ENCODE measurements at places on chromosomes 5 and 9. TPM values are rescaled to one million over a fixed set of nuclear protein-coding genes. Genes with fewer than 3 reads are reported as not detected.

Gene TLX3
- not detected for total RNA-seq

Gene NR5A1
- total RNA-seq: not detected

Gene CACFD1
- 22.8 TPM for total RNA-seq

Gene KCTD16
- total RNA-seq: 17.5 TPM

Gene RPL37
- 1,378 TPM for total RNA-seq

Gene MLLT3
- total RNA-seq: 125 TPM

Gene RABL6
- 35.1 TPM for total RNA-seq

Gene COL15A1
- 6.9 TPM for total RNA-seq

Gene GLIPR2
- 8.6 TPM for total RNA-seq

Gene PCDHGA1
- 3.3 TPM for total RNA-seq

DNA sequence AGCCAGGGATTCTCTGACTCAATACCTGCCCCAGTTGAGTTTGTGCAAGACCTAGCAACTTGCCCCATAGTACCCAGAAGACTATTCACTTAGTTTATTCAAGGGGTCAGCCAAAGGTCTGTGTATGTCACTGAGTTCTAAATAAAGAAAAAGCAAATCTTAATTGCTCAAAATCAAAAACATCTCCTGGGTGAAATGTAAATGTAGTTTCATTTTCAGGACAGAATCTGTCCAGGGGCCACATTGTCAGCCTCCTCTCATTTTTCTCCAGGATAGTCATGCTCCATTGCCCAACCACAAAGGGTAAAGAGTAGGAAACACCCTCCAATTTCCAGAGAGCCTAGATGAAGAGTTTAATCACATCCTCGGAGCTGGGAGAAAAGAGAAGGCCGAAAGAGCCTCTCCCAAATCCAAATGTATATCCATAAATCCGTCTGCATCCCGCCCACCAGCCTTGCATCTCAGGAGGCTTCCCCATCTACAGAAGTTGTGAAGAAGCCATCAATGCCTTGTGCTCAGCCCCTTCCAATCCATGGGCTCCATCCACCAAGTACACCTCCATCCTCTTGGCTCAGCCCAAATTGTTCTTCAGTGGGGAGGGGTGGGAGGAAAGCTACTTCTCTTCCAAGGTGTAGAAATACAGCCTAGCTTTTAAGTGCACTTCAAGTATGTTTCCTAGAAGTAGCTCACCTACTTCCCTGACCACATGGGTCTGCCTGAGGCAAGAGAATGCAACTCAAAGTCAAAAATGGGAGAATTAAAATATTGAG is 26.9 kb downstream of the ADAM19 start:
- no peak for DNase-seq

DNA sequence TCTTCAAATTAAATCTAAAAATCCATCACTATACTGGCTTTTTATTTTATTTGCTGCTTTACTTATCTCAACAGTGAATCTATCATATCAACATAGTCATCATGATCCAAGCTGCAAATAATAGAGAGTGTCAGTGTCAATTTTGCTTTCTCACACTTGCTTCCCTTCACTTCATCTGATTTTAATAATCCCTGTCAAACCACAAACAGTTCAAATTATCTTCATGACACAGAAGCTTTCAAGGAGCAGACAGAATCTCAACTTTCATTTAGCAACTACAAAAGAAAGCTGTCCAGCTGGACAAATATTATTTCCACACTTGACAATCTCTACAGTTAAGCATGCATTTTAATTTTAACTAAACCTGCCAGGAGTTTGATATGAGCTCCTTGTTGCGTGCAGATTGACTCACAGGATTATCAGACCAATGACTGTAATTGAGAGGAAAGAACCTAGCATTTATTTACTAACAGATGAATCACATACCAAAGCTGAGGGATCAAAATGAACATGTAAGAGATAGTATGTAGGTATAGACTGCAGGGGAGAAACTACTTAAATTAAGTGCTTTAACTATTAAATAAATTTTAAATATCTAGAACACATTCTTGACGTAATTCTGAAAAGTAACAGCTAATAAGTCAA is 56.0 kb downstream of the KIAA0825 start:
- DNase-seq: no peak

DNA sequence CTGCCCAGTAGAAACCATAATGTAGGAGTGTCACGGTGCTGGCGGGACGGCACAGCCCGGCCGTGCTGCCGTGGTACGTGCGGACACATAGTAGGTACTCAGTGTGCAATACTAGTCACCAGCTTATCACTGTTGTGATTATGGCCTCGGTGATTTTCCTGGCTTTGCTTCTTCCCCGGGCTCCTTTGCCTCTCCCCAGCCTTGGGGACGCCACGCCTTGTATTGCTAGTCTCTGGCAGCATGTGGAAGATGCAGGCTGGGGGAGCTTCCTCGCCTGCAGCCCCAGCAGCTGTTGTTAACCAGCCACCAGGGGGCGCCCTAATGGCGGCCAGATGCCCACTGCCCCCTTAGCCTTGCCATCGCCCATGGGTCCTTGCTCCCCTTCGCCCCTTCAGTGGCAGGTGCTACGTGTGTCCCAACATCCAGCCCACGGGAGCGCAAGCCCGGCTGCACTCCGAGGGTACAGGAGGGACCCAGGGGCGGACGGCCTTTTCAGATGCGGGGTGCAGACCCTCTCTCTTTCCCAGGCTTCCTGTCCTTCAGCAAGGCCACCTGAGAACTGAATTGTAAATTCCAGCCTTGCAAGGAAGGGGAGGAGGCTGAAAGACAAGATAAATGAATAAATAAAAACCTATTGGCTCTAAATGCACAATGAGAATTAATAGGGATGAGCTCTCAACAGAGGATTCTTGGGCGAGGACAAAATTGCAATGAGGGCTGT is 8.0 kb downstream of the NTNG2 start:
- no peak for DNase-seq

DNA sequence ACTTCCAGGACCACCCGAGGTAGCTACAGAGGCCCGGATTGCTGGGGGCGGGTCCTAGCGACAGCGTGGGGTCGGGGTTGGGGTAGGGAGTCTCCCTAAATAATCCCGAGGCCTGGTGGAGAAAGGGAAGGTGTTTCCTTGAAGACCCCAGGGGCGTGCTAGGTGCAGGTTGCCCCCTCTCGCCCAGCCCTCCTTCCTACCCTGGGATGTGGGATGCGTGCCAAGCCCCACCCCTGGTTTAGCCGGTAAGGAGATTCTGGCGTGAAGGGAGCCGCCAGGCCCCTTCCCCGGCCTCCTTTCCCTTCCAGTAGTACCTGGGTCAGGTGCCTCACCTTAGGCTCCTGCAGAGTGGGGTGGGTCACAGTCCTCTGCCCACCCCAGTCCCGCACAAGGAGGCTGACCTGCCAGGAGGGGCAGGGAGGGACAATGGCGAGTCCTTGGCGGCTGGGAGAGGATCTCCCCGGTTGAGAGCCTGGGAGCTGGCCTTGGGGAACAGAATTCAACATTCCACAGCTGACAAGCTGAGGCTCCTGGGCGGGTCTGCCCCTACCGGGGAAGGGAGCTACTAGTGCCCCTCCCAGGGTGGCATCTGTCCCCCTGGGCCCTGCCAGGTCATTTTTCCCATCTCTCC is 674 bp downstream of the TSPAN17 start:
- no peak for DNase-seq

DNA sequence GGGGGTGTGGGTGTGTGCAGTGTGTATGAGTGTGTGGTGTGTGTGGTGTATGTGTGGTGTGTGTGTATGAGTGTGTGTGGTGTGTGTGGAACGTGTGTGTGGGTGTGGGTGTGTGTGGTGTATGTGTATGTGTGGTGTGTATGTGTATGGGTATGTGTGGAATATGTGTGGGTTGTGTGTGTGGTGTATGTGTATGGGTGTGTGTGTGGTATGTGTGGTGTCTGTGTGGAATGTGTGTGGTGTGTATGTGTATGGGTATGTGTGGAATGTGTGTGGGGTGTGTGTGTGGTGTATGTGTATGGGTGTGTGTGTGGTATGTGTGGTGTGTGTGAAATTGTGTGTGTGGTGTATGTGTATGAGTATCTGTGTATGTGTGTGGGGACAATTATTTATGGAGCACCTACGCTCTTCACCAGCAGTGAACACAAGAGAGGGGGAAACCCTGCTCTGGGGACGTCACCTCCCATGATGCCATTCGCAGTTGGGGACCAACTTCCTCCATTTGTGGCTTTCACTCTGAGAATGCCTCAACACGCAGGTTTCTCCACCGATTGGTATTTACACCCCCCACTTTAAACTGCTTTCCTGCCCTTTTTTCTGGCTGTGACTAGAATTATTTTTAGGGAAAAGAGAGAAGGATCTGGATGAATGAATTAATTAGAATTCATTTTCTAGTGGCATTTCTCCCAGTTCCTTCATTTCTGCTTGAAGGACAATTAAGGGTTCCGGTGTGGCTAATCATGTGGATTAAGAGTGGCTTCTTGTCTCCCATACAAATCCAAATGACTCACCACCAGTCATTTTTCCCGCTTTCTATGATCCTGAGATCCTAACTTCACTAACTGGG is 238.1 kb downstream of the ROR2 start:
- no peak for DNase-seq

GRCh38 chr9:82488313-82489200 is 500.0 kb downstream of the SPATA31D1 start:
- peak; percentile 5 for DNase-seq

GRCh38 chr9:38084556-38084880 is 15.5 kb upstream of the SHB start:
- DNase-seq: no peak

GRCh38 chr5:38695021-38695958 is 138.8 kb upstream of the LIFR start:
- DNase-seq: no peak

- no peak for DNase-seq
Measured at GRCh38 chr5:126707080-126707479, 69.9 kb upstream of the LMNB1 start.

DNA sequence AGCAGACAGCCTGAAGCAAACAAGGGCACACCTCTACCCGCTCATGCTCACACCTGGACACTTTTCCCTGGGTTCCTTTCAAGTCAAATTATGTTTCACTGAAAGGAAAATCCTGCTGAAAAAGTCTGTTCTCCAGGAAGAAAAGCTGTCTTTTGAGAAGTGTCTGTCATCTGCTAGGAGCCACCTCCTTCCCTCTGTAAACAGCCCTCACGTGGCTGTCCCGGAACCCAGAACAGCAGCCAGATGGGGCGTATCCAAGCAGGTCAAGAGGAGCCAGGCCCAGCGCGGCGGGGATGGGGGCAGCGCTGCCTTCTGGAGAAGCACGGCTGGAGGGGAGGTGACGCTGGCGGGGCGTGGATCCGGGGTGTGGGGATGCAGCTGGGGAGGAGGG is at the start of gene PNPLA7:
PNPLA7 (minus strand) TSS at position 172 of the 391 bp plus-strand sequence. CDS start 205 bp downstream, outside the sequence.
- peak; percentile 81 for DNase-seq

- DNase-seq: no peak
Measured at GRCh38 chr5:159972538-159973362, 36.2 kb upstream of the TTC1 start.

DNA sequence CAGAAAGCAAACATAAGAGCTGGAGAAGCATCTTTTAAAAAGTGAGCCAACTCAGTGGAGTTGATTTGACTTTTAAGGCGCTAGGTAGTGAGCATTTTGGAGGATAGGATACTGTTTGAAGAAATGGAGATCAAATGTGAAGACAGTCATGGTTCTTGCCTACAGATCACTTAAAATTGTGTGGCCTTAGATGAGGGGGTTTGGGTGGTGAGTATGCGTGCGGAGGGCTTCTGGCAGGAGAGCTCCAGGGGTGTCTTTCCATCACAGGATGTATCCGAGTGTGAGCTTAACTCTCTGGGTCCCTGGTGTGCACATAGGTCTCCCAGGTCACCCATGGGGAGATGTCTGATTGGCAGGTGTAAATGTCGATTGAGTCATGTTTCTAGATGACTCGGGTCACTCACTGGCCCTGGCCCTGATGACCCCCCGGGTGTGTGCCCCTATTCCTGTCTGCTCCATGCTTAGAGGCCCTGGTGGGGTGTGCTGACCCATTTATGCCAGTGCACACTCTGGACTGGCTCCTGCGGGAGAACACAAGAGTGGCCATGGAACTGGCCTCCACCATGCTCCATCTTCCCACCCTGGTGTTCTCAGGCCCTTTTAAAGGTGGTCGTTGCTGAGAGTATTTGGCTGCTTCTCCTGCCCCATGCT is 274.4 kb downstream of the FSTL4 start:
- DNase-seq: no peak

DNA sequence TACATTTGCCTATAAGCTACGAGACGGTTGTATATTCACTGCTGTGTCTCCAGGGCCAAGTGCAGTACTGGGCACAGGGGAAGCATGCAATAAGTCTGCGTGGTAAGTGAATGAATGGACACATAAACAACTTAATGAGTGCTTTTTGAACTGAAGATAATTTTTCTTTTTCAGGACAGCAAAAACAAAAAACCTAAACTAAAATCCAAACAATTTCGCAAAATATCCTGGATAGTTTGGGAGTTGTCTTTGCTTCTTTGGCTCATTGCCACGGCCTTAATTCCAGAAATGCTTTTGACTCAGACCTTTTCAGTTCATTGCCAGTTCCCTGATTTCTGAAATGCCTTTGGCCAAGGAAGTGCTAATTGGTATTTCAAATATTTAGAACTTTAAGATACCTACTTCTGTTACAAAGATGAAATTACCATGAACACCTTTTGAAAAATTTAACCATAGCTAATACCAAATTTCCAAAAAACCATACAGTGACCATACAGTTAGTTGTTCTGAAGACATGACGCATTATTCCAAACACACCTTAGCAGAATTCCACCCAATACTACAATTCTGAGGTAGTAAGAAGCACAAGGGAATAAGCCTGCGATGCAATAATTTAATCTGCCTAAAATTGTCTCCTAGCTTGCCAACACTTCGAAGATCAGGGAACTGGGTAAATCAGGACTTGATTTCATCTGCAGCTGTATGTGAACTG is 42.8 kb downstream of the TEK start:
- no peak for DNase-seq

GRCh38 chr5:6729386-6730310 is 16.4 kb downstream of the TENT4A start:
- DNase-seq: no peak

GRCh38 chr9:19180991-19181390 is 49.5 kb upstream of the DENND4C start:
- DNase-seq: no peak

DNA sequence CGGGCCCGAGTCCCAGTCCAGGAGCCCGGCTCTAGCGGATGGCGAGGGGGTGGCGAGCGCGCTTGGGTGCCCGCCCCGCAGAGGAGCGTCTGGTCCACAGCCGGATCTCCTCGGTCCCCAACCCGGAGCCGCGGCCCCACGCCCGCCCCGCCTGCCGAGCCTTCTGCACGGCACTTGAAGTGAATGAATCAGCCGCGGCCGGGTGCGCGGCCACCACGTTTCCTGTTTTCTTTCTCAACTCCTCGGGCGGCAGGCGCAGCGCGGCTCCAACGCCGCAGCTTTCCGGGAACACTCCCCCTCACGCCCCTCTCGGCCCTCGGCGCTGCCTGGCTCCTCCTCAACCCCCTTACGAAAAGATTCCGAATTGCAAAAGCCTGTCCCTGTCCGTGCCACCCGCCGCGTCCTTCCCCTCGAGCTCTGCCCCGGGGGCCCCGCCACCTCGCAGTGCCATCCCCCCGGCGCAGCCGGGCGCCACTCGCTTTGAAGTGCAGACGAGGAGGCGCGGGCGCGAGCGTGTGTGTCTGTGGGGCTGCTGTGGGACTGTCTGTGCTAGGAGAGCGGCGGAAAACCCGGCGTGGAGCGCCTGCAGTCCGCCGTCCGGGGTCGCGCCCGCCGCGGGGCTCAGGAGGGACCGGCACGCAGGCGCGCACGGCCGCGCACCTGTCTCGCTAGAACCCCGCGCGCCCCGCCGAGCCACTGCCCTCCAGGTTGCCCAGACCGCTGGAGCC is 456.6 kb downstream of the RAB3C start:
- peak; percentile 54 for DNase-seq
